ENCODE measurements at places on chromosomes 12 and 14. TPM values are rescaled to one million over a fixed set of nuclear protein-coding genes. Genes with fewer than 3 reads are reported as not detected.
A peak's percentile ranks its signal among the peaks of the same experiment; 100 is the strongest.

OLR1 gene
- 53.6 TPM for total RNA-seq

C1QL4 gene
- total RNA-seq: 0.14 TPM

SLC39A5 gene
- not detected for total RNA-seq

FERMT2 gene
- total RNA-seq: 127 TPM

DNA sequence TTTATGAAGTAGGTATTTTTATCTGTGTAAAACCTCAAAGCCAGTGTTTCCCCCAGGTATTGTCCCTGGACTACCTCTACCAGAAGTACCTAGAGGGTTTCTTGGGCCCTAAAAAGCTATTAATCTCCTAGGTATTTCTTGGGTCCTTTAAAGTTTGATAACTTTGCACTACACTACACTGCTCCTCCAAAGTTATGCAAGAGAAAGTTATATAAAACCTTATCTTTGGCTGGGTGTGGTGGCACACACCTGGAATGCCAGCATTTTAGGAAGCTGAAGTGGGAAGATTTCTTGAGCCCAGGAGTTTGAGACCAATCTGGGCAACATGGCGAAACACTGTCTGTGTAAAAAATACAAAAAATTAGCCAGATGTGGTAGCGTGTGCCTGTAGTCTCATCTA is 34.9 kb downstream of the PTPN21 start:
- no peak for DNase-seq
- no peak overlapping the region for H3K27ac ChIP-seq
- peaks cover 45% of the 10 kb centered on the region for H3K4me1 ChIP-seq
- no peaks in the 10 kb centered on the region for H3K27me3 ChIP-seq
- no peak overlapping the region for H3K4me3 ChIP-seq
- peaks cover 17% of the 10 kb centered on the region for H3K36me3 ChIP-seq

DNA sequence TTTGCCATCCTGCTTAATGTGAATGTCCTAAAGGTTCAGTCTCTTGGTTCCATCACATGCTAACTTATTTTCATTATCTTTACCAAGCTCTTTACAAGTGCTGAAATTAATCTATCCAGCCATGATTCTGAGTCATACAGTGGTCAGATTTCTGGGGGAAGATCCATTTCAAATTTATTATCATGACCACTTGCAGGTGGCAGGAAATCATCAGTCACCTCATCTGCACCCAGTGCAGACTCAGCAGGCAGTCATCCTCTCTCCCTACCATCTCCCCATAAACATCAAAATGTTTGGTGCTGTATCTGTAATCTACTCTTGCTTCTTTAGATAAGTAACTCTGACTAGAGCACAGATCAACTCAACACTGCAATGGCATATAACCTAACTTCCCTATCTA is 23.5 kb downstream of the ATG14 start:
- DNase-seq: peak; percentile 77
- H3K27me3 ChIP-seq: peaks cover 2% of the 10 kb centered on the region
- peak overlapping the region; percentile 91 for H3K27ac ChIP-seq
- peaks cover 41% of the 10 kb centered on the region for H3K36me3 ChIP-seq

DNA sequence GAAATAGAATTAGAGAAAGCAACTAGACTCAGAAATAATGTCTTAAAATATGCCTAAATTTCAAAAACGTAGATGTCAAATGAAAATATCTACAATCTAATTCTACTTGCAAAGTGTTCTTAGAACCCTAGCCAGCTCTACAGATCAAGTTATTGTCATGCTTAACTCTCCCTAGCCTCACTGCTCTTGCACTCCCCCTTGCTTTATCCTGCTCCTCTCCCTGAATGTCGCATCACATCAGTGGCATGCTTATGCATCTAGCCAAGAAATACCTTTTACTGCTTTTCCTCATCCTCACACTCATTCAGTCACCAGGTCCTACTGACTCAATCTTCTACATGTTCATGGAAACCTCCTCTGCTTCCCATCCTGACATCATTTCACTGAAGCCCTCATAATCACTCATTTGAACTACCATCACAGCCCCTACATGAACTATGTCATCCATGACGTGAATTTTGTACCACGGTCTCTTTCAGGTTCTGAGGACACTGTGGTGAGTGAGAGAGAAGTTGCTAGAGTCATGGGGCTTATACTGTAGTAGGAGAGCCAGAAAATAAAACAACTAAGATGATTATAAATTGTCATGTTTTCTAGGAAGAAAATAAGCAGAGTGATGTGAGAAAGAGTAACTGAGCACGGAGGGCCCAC is 22.6 kb upstream of the CRACR2A start:
- peaks cover 10% of the 10 kb centered on the region for H3K4me1 ChIP-seq
- H3K36me3 ChIP-seq: no peaks in the 10 kb centered on the region
- no peak for DNase-seq
- no peak overlapping the region for H3K4me3 ChIP-seq
- no peak overlapping the region for H3K27ac ChIP-seq
